ENCODE measurements at places on chromosomes 2 and 18.

- DNase-seq, result no peak
Observed at GRCh38 chr18:75163736-75164135, 45.2 kb downstream of the PTGR3 start.

- DNase-seq, result no peak
Observed at GRCh38 chr2:134288814-134289213, 34.9 kb downstream of the MGAT5 start.

DNA sequence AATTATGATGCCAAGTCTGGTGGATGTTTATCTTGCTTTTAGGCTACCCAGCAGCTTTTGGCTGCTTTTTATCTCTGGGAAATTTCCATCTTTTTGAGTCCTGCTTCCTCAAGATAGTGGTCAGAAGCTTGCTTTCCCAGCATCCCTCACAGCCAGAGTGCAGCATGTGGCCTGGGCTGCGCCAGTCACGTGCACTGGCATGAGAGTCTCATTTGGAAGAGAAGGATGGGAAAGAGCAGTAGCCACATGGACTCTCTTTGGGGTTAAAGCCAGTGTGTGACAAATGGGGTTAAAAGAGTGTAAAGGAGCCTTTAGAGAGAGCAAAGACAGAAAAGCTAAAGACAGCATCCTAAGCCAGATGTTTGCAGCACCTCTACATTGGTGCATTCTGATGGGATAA is 12.7 kb downstream of the GPR39 start:
- no peak for DNase-seq

GRCh38 chr2:9807056-9807455 is 36.2 kb upstream of the TAF1B start:
- DNase-seq, result no peak

DNA sequence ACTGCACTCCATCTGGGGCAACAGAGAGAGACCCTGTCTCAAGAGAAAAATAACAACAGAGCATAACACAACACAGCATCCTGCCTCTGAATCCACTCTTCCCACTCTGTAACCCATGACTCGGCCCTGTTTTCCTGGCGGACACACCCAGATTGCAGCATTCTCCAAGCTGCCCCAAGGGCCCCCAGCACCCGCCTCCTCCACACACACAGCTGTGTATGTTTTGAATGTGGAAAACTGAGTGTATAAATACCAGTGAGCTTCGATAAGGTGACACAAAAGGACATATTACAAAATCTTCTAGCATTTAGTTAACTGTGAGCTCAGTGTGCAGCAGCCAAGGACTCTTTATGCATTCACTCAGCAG is 13.0 kb downstream of the IMPA2 start:
- DNase-seq, result no peak

GRCh38 chr2:44618251-44619023 is 256.7 kb downstream of the CAMKMT start:
- DNase-seq, result no peak

DNA sequence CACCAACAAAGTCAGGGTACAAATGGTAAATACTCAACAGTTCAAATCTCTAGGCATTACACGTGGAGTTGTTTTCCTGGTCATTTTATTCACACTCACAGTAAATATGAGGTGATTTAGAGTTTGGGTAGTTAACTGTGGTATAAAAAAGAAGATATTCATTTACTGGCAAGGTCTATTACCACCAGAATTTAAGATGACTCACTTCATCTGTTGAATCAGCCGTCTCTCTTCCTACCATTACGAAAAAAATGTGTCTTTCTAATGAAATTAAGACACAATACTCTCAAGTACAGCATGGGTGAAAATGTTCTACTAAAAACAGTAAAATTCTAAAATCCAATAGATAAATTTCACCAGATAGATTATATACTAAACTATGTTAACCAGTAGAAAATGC is 21.0 kb upstream of the GPR75 start:
- no peak for DNase-seq

GRCh38 chr2:94873362-94874276 is 2.4 kb downstream of the TEKT4 start:
- no peak for DNase-seq

DNA sequence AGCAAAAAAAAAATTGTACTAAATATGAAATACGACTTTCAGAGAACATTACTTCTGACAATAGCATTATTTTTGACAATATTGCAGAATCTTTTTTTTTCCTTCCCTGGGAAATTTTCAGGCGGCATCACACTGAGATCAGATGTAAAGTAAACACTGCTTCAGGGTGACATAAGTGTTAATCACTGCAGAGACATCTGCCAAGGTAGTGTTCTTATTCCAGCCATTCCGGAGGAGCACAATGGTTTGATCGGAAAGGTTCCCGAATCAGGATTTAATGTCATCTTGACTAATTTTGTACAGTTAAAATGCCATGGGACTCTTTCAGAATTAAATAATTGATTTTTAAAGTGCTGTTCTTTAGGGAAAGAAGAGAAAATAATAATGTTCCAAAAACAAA is 56.7 kb upstream of the ZNF236 start:
- no peak for DNase-seq

- no peak for DNase-seq
Observed at GRCh38 chr2:134586326-134586965, 132.4 kb downstream of the TMEM163 start.

- no peak for DNase-seq
Observed at GRCh38 chr18:36600548-36600947, 228.3 kb downstream of the TPGS2 start.

GRCh38 chr2:198701481-198701880 is 756.3 kb downstream of the SATB2 start:
- no peak for DNase-seq

DNA sequence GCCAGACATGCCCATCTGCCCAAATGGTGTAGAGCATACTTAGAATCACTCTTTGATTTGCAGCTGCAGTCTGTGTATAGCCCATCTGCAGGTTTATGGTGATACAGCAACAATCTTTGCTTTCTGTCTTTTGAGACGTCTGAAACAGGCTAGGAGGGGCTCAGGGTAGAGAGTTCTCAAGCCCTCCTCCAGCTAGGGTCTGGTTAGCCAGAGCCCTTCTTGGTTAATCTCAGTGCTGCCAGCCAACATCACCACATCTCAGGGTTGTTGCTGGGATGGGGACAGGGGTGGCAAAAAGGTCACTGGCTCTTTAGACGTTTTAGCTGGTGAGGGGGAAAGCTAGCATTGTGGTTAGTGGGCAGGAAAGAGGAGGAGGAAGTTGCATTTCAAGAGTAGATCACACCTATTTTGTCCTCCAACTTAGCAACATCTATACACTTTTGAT is 136.6 kb upstream of the ACAA2 start:
- DNase-seq, result no peak

GRCh38 chr2:24863641-24864040 is 56.4 kb downstream of the ADCY3 start:
- no peak for DNase-seq

DNA sequence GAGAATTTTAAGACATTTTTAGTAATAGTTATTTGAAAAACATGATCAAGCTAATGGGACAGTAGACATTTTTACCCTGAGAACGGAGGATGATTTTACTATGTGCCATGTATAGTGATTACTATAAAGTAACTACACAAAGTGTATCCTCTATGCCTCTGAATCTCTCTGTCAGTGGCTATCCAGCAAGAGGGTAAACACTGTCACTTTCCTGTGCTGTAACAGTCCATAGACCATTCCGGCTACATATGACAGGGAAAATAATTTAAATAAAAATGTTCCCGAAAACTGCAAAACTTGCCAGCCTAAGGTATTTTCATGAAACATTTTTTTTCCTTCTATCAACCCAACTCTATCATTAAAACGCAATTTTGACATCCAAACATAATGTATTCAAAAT is 1632.2 kb upstream of the ACVR2A start:
- DNase-seq, result no peak

DNA sequence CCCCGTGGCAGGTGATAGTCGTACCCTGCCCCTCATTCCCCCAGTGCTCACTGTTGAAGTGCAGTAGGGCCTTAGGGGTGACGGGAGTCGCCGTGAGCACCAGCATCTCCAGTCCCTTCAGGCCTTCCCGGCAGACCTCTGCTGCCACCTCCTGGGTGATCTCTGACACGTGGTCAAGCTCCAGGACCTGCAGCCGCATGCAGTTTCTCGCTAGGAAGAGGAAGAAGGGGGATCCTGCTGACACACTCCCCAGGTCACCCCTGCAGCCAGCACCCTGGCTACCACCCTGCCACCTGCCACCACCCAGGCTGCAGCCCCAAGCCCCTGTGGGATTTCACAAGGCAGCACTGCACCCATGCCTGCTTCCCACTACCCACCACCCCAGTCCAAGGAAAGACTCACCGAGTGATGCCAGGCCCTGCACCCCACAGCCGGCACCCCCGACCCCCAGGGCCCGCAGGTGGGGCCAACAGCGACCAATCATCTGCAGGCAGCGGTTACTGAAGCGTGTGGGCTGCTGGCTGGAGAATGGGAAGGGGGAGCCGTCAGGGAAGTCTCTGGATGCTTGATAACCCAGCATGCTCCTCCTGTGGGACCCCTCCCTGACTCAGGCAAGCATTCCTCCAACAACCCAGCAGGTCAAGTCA is 23.8 kb downstream of the FBXO41 start:
- DNase-seq, result no peak

DNA sequence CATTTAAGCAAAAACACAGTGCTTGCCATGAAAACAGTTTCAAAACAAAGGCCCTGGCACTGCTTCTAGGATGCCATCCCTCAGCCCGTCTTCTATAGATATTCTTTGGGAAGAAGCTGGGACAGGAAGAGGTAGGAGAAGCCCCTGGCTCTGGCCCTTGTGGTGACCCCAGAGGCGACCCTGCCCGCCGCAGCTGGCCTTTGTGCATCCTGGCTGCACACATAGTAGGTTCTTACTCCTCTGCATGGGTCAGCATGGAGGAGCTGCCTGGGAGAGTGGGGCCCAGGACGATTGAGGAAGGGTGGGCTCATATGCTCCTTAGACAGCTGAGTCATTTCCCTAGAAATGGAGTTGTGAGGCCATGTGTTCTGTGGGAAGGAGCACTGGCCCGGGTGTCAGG is 44.4 kb upstream of the OTOF start:
- no peak for DNase-seq
